Ammon's horn (tissue), 1 donor: ENCODE measurements at places on chromosomes 5 and 9.
A peak's percentile ranks its signal among the peaks of the same experiment; 100 is the strongest.

GRCh38 chr9:127971357-127972235 lies 9.2 kb downstream of the EEIG1 start:
- DNase-seq: peak; percentile 97

- DNase-seq: no peak
Measured at GRCh38 chr5:168691891-168692290, 112.7 kb upstream of the PANK3 start.

- DNase-seq: peak; percentile 85
Measured at GRCh38 chr5:156326718-156327259, at the start of gene SGCD. TSS of gene SGCD (plus strand) at chr5:156327164.

- no peak for DNase-seq
Measured at GRCh38 chr9:125690679-125691078, 16.3 kb downstream of the MAPKAP1 start.
